Renal cortical epithelial cell (primary cell): ENCODE measurements at places on chromosomes 6 and 20.

DNA sequence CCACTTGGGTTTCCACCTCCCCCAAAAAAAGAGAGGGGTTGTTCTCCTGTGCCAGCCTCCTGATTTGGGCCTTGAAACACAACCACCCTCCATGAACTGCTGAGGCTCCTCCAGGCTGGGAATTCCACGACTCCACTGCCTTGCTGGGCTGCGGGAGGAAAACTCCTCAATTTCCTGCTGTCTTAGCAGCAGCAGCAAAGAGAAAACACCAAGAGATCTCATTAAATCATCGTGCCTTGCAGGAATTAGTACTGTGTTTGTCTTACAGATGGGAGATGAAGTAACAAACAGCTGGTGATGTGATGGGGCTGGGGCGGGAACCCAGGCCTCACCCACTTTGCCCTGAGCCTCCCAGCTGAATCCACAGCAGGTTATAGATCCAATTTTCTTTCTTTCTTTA lies 29.0 kb downstream of the BPIFB1 start:
- DNase-seq, result no peak

GRCh38 chr20:45629496-45630100 lies at the start of gene WFDC10A:
WFDC10A (plus strand) TSS chr20:45629739; CDS start chr20:45629814, 75 bp downstream.
- DNase-seq, result peak; percentile 42

GRCh38 chr20:50682065-50682464 lies 9.3 kb downstream of the RIPOR3 start:
- DNase-seq, result no peak

DNA sequence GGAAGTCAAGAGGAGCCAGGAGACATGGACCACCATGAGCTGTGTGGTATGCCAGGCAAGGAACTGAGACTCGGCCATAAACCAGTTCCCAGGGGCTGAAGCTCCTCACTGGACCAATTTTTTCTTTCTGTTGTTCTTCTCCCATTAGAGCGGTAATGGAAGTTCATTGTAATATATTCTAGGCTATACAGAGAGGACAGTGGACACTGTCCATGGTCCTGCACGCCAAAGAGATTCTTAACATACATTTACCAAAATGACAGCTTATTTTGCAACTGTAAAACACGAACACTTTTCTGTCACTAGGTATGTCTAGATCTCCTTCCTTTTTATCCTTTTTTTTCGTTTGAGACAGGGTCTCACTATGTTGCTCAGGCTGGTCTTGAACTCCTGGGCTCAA lies 13.1 kb upstream of the DSN1 start:
- no peak for DNase-seq

- DNase-seq, result no peak
Observed at GRCh38 chr20:61396262-61396848, 144.3 kb downstream of the CDH4 start.
